ENCODE measurements at places on chromosomes 3 and 15.

DNA sequence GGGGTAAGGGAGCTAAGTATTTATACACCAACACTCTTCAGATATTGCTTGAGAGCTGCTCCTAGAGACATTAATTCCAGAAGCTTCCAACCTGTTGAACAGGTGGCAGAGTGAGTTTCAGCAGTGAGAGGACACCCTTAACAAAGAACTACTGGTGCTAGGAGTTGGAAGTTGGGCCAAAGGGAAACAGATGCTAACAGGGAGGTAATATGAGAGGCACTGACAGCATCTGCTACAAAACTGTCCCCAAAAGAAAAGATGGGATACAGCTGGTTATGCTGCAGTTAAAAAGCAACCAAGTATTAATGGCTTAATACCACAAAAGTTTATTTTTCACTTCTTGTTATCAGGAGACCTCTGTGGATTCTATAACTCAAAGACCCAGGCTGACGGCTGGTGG is 104.5 kb upstream of the SATB1 start:
- no peak for DNase-seq

GRCh38 chr15:75786575-75786947 is 56.7 kb upstream of the UBE2Q2 start:
- no peak for DNase-seq

DNA sequence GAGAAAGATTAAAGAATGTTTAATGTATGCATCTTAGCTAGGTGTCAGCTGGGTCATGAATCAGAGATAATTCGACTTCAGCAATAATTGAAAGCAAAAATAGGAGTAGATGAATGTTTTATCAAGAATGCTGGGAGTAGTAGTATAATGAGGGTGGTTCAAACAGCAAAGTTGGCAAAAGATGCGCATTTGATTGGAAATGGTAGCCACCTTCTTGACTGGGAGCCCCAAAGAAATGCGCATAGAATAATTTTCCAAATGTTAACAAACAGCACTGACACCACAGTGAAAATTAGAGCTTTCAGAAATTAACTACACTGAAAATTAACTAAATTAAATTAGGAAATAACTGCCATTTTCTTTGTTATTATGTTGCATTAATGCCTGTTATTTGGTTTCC is 195.8 kb downstream of the TUSC7 start:
- no peak for DNase-seq

GRCh38 chr3:56406826-56407515 is 61.3 kb downstream of the ERC2 start:
- no peak for DNase-seq

- DNase-seq = no peak
Observed at GRCh38 chr3:8733332-8734094, at the start of gene CAV3. Gene CAV3 (plus strand): TSS chr3:8733802. CDS start chr3:8733877, 75 bp downstream.

Data from ovary (tissue), 10 donors.